ENCODE measurements at places on chromosomes 12 and 14. TPM values are rescaled to one million over a fixed set of nuclear protein-coding genes. Genes with fewer than 3 reads are reported as not detected.

The C12orf60 gene
- total RNA-seq, result 2.3 TPM

The MYBPC1 gene
- 3.4 TPM for total RNA-seq

The MYRFL gene
- total RNA-seq, result 4.2 TPM

The CLEC6A gene
- total RNA-seq, result not detected

The SLC16A7 gene
- 29.5 TPM for total RNA-seq

The NR1H4 gene
- total RNA-seq, result 27.8 TPM

GRCh38 chr12:66319266-66319954, 17.1 kb downstream of the HELB start:
- no peak overlapping the region for H3K4me3 ChIP-seq
- no peak for DNase-seq
- no peaks in the 10 kb centered on the region for H3K4me1 ChIP-seq
- no peaks in the 10 kb centered on the region for H3K36me3 ChIP-seq

DNA sequence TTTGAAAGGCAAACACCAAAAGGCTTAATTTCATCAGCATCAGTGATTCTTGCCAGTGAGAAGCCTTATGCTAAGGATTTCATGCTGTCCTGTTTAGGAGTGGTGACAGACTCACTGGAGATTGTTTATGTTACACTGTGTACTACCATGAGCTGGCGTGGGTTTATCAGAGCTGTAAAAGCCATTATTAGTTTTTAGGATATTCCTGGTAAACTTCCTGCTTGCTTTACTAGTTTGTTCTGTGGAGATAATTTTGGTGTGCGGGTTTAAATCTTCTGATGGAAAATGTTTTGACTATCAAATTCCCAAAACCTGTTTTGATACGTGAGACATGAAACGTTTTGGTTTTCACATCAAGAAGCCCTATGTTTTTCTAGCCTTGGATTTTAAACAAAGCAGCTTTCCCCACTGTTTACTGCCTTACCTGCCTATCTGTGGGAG, 15.2 kb downstream of the PPFIBP1 start:
- H3K27ac ChIP-seq, result peak overlapping the region; percentile 21
- no peaks in the 10 kb centered on the region for H3K36me3 ChIP-seq
- no peak overlapping the region for H3K4me3 ChIP-seq
- H3K4me1 ChIP-seq, result peaks cover 13% of the 10 kb centered on the region

- peaks cover 5% of the 10 kb centered on the region for H3K4me1 ChIP-seq
- H3K36me3 ChIP-seq, result no peaks in the 10 kb centered on the region
- H3K27me3 ChIP-seq, result no peaks in the 10 kb centered on the region
- no peak overlapping the region for H3K4me3 ChIP-seq
- DNase-seq, result no peak
- no peak overlapping the region for H3K27ac ChIP-seq
These were observed 62.5 kb downstream of the CACNA1C start for GRCh38 chr12:2115101-2115845.

DNA sequence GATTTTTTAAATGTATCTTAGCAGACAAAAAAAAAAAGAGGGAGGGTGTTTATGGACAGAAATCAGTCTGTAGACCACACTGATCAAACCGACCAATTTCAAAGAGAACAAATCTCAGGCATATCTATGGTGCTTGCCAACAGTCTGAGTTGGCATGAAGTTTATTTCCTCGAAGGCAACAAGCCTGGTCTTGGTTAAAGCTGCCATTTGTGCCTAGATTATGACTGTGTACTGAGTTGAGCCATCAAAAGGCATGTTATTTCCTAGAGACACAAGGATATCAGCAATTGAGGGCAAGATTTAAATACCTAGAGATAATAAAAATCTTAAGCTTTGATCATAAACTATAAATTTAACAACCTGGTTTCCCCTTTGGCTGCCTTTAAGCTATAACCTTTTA, 119.2 kb downstream of the SLC2A13 start:
- H3K4me1 ChIP-seq, result no peaks in the 10 kb centered on the region
- no peaks in the 10 kb centered on the region for H3K27me3 ChIP-seq
- H3K27ac ChIP-seq, result no peak overlapping the region
- no peak for DNase-seq

DNA sequence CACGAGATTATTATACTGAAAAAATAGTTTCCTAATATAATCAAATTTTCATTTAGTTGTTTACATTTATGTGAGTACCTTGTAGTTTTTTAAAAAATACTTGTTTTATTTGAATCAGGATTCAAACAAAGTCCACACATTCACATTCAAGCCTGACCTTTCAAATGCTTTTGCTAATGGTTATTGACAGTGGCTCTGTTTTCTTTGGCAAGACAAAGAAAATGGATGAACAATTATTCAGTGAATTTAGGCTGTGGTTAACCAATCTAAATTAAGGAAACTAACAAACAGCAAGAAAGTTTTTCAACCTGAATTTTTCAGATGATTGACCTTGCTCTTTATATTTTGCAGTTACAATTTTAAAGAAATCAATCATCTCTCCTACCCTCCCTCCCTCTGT, 9.7 kb downstream of the SLC4A8 start:
- H3K27me3 ChIP-seq, result no peaks in the 10 kb centered on the region
- H3K27ac ChIP-seq, result no peak overlapping the region
- no peak for DNase-seq
- H3K4me1 ChIP-seq, result no peaks in the 10 kb centered on the region
- no peaks in the 10 kb centered on the region for H3K36me3 ChIP-seq

GRCh38 chr14:96626916-96627315, 124.7 kb downstream of the PAPOLA start:
- no peak for DNase-seq
- no peaks in the 10 kb centered on the region for H3K36me3 ChIP-seq
- H3K4me1 ChIP-seq, result no peaks in the 10 kb centered on the region
- no peak overlapping the region for H3K27ac ChIP-seq
- no peaks in the 10 kb centered on the region for H3K27me3 ChIP-seq

GRCh38 chr12:15318841-15319240, 3.5 kb upstream of the PTPRO start:
- H3K4me3 ChIP-seq, result no peak overlapping the region
- H3K27ac ChIP-seq, result no peak overlapping the region
- no peak for DNase-seq
- H3K36me3 ChIP-seq, result no peaks in the 10 kb centered on the region

GRCh38 chr12:82468563-82468962, 110.2 kb downstream of the METTL25 start:
- no peak overlapping the region for H3K4me3 ChIP-seq
- no peaks in the 10 kb centered on the region for H3K27me3 ChIP-seq
- no peaks in the 10 kb centered on the region for H3K36me3 ChIP-seq
- DNase-seq, result no peak
- no peak overlapping the region for H3K27ac ChIP-seq

DNA sequence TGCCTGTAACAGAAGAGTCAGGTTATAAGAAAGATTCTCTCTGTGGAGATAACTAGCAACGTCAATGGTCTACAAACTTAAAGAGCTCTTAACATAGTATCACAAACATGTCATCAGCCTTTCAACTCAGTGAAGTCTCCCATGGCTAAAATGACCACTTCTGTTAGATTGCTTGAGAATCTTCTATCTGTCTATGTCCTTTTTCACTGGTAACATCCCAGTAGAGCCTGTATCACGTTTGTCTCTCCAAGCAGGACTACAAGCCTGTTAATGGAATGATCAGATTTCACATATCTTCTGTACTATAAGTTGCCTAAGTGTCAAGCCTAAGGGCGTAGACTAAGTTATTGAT, 50.7 kb downstream of the SLC2A13 start:
- peak overlapping the region; percentile 42 for H3K27ac ChIP-seq
- H3K36me3 ChIP-seq, result no peaks in the 10 kb centered on the region
- no peak overlapping the region for H3K4me3 ChIP-seq
- H3K4me1 ChIP-seq, result peaks cover 5% of the 10 kb centered on the region
- no peak for DNase-seq

- H3K36me3 ChIP-seq, result no peaks in the 10 kb centered on the region
- no peaks in the 10 kb centered on the region for H3K4me1 ChIP-seq
- no peak overlapping the region for H3K4me3 ChIP-seq
- no peak for DNase-seq
- H3K27me3 ChIP-seq, result no peaks in the 10 kb centered on the region
These were observed 3.5 kb upstream of the KLRD1 start for GRCh38 chr12:10304161-10304574.

- no peak for DNase-seq
- no peak overlapping the region for H3K27ac ChIP-seq
- H3K4me1 ChIP-seq, result no peaks in the 10 kb centered on the region
- H3K27me3 ChIP-seq, result no peaks in the 10 kb centered on the region
- H3K36me3 ChIP-seq, result no peaks in the 10 kb centered on the region
These were observed 39.3 kb downstream of the GLT8D2 start for GRCh38 chr12:104010606-104011169.

DNA sequence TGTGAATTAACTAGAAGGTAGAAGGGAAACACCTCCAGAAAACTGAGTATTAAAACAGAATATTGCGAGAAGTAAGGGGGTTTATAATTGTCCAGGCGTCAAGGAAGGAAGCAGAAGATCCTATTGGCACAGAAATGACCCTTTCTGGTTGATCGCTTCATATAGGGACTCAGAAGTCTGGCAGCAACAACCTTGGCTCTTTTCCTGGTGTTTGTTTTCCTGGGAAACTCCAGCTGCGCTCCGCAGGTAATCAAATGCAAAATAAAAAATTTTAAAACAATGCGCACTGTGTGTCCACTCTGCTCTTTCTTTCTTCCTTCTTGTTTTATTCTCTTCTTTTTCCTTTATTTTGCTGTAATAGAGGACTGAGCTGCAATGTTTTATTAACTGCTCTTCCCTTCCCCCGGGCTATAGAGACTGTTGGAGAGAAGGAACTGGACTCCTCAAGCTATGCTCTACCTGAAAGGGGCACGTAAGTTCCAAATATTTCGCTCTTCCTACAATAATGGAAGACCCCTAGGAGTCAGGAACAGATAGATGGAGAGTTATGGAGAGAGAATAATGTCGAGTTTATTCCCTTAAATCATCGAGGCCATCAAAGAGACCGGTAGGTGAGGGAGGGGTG, 737 bp downstream of the SPX start:
- no peak overlapping the region for H3K27ac ChIP-seq
- no peak for DNase-seq
- peaks cover 44% of the 10 kb centered on the region for H3K27me3 ChIP-seq

DNA sequence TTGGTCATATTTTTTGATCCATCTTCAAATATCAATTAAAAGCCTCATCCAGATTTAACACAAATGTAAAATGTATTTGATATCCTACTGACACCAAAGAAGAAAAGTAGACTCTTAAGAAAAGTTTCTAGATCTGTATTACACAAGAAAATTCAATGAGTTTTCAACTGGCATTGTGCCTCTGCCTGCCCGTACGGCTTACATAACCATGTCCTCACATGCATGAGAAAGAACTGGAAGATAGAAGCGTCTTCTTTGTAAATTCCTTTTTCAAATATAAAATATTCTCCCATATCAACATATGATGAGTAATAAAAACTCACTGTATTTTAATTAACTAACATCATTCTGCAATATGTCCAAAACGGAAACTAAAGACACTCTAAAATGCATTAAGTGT, 7.2 kb downstream of the ANKS1B start:
- H3K27ac ChIP-seq, result no peak overlapping the region
- H3K36me3 ChIP-seq, result no peaks in the 10 kb centered on the region
- peaks cover 30% of the 10 kb centered on the region for H3K27me3 ChIP-seq
- no peaks in the 10 kb centered on the region for H3K4me1 ChIP-seq
- H3K4me3 ChIP-seq, result no peak overlapping the region

Data from hepatocyte (in vitro differentiated cells).